ENCODE measurements at places on chromosomes 2 and 18.

DNA sequence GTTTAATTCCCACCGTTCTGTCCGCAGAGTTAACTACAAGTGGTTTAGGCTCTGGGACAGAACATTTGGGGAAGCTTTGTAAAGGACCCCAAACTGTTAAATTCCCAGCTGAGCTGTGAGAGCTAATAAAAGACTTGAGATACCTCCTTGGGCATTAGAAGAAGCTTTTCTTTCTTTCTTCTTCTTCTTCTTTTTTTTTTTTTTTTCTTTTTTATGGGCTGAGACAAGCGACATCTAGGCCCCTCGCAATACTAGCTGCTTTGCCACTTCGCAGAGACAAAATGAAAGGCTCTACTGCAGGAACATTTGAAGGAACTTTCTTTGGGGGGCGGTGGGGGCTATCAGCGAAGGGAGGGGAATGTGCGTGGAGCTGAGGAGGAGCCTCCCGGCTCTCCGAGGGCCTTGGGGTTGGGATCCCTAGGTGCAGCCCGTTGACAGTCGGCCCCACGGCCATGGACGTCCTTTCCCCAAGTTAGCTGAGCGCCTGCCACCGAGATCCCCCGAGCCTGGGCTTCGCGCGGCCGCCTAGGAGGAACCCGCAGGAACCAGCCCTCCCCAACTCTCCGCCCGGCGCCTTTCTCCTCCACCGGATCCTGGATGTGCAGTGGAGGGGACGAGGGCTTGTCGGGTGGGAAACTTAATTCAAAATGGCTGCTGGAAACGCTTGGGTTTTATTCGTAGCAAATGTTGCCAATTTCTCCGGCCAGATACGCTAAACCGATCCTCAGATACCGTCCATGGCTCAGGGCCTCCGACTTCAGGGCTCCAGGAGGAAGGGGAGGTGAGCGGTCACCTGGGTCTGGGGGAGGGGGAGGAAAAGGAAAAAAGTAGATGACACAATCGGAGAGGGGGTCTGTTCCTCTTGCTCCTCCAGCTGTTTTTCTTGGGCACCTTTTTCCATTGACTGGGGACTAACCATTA lies 4.2 kb downstream of the MEIS1 start:
- no peak for DNase-seq

DNA sequence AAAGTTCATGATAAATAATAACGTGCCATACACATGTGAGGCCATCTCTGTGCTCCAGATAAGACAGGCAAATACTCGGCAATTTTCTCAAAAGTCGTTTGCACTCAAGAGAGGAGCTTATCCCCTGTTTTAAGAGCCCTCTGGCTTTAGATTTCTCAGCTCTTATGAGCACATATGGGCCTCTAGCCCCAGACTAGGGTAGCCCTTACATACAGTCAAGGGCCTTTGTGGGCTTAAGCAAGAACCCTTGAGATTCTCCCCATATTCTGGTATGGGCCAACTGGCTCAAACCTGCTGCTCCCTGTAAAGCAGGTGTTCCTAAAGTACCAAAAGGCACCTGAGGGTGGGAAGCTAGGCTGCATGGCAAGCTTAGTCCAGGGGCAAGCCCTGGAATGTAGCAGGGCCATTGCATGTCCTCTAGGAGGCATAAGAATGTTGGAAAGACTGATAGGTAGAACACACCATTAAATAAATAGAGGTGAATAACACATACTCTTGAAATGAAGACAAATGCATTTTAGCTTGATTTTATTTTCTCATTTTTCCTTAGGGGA lies 66.1 kb downstream of the FASTKD2 start:
- no peak for DNase-seq

- no peak for DNase-seq
These were observed 40.7 kb downstream of the TEX44 start for GRCh38 chr2:231633241-231633976.

DNA sequence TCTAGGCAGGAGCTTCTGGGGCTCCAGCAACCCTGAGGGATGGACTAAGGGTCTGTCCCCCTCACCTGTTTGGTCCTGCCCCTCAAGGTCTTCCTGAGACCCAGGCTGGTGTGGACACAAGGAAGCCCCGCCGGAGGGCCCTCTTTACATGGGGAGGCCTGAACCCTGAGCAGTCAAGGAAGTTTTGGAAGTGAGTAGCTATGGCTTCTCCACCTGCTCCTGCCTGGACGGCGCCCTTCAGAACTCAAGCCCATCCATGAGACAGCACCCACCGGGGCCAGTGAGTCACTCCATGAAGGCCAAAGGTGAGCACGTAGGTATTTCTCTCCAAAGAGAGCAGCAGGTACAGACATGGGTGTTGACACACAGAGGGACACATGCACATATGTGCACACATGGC lies 98.2 kb upstream of the CTDP1 start:
- no peak for DNase-seq

DNA sequence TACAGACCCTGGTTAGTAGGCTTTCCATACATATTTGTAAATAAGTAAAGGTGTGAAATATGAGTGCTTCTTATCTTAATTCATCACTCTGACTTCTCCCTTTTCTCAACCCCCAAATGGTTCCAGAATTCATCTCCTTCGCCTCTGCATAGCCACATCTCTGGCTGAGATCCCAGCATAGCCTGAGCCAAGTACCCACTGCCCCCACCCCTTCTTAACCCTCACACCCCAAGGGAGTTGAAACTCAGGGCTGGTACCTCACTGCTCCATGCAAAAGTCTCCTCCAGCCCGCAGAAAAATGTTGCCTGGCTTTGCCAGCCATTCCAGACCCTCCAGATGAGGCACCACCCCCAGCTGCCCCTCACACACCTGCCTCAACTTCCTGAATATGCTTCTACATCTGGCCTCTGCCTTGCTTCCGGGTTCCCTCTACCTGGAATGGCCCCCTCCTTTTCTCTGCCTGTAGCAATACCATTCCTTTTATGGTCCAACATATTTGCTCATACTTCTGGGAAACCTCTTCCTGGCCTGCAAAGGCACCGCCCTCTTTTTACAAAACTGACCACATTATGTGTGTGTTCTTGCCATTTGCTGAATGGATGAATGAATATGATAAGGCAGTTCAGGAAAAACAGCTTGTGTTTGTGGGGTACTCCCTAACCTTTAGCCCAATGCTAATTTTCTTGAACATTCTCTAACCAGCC lies 112.8 kb downstream of the CELF4 start:
- DNase-seq = no peak

DNA sequence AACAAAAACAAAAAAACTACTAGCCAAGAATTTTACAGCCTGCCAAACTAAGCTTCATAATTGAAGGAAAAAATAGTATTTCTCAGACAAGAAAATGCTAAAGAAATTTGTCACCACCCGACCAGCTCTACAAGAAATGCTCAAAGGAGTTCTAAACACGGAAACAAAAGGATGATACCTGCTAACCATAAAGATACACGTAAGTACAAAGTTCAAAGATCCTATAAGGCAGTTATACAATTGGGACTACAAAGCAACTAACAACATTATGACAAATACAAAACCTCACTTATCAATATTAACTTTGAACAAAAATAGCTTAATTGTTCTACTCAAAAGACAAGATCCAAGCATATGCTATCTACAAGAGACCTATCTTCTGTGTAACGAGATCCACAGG lies 64.6 kb downstream of the TRAPPC8 start:
- DNase-seq = no peak

DNA sequence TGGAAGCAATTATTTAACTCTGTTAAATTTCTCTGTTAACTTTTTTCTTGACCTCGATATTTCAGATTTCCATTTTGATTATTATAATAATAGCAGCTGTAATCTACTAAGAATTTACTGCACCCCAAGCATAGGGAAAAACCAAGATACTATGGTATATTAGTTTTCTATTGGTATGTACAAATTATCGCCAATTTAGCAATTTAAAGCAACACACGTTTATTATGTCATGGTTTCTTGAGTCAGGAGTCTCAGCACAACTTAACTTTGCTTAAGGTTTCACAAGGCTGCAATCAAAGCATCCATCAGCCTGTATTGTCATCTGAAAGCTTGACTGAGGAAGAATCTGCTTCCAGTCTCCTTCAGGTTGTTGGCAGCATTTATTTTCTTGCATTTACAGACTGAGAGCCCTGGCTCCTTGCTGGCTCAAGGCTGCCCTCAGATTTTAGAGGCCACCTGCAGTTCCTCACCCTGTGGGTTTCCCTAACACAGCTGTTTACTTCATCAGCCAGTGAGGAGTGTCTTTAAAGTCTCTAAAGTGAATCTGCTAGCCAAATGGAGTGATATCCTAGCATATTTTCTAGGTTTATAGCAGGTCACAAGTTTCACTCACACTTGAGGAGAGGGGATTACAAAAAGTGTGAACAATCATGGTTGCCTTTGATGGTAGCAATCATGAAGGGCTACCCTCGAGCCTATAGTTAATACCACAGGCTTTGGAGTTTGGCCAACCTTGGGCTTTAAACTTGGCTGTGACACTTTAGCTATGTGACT lies 4.4 kb upstream of the VPS54 start:
- no peak for DNase-seq

- no peak for DNase-seq
These were observed 105.6 kb downstream of the TTC32 start for GRCh38 chr2:19796035-19796695.

DNA sequence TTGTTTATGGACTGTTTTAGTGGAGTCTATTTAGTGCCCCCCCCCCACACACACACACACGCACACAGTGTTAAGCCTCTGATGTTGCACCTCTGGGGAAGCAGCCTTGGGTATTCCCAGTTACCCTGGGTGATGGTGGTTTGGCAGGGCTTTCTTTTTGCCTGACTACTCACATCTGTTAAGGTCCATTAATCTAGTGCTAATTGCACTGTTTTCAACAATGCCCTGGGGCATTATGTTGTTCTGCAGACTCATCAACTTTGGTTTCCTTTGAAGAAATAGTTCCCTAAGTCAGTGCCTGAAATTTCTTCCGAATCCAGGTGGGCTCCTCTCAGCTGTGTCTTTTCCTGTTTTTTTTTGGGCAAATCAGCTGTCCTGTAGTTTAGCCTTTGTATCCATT lies 34.7 kb downstream of the SPOPL start:
- peak; percentile 3 for DNase-seq

DNA sequence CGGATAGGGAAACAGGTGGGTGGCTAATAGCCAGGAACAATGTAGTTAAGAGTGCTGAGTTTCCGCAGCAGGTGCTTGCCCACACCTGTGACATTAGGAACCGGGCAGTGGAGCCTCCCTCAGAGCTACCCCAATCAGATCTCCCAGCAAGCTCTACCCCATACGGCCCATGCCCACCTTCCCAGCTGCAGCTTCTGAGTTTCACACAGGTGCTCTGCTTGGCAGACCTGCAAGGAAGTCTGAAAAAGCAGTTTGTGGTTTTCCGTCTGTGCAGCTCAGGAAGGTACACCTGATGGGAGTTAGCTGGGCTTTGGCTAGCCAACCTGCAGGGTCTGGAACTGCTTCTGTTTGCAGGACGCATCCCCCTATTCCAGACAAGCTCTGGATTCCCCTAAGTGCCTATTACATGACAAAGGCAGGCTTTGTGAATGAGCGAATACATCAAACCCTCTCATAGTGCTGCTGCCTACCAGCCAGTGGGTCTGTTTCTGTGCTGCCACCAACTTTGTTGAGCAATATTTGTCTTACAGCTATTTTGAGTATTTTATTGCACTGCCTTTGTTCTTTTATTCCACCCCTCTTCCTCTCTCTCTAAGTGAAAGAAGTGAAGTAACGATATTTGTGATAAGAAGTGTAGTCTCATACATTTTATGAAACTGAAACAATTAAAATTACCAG lies 24.7 kb upstream of the CEP68 start:
- no peak for DNase-seq

DNA sequence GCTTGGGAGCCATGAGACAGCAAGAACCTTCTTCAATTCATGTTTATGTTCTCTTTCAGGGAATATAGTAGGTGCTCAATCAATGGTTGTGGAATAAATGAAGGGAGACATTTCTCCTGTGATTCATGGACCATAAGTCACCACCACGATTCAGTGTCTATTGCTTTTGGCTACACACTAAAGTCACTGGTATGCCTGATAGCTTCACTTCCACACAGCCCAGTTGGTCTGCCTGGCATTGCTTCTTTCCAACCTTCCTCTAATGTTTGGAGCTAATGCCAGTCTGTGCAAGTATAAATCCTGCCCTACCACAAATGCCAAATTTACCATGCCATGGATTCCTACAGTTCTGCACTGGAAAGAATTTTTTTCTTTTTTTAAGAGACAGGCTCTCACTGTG lies 1.3 kb upstream of the CXCR1 start:
- no peak for DNase-seq

- DNase-seq = no peak
These were observed 68.0 kb downstream of the ACAA2 start for GRCh38 chr18:49745045-49746014.

GRCh38 chr2:9994462-9994861 lies 43.0 kb downstream of the GRHL1 start:
- no peak for DNase-seq

DNA sequence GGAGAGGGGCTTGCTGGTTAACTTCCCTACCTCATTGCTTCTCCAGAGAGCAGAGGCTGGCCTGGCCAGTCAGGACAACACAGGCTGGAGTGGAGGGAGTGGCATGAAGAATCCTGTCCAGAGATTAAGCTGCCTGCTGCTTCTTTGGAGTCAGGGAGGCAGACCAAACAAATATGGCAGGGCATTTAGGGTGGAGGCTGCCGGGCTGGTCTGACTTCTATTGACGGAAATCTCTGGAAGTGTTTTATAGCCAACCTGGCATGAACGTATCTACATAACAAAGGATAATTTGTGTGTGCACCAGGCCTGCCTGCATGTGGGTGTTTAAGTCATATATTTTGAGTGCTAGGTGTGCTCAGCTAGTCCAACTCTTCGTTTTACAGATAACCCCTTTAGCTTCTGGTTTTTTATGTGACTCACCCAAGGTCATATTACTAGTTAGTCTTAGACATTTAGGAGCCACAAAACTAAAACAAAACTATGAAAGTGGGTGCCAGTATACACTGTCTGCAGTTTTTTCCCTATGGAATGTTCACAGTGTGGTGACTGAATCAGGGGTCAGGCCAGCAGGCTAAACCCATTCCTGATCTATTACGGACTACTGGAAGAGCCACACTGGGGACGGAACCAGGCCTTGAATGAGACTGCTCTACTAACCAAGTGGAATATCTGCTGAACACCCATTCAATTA lies 5.5 kb downstream of the NPC1 start:
- DNase-seq = no peak

DNA sequence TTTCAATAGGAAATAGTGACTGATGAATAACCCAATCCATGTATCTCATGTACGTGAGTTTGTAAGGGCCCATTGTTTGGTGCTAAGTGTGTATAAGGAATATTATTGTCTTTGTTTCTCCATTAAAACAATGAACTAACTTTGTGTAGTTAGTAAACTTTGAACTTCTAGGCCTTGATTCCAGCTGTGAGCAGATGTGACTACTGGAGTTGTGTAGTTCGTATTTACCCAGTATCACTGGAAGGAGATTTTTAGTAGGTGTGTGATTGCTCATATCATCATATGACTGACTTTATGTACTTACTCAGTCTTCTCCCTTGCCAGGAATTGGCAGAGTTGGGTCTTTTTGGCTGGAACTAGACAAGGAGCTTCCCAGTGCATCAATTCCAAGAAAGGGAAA lies 227.4 kb downstream of the AGPS start:
- no peak for DNase-seq

GRCh38 chr2:241036397-241036963 lies 38.1 kb downstream of the SNED1 start:
- no peak for DNase-seq

Data from NCI-H1417 treated with DMSO at 0.1 percent for 48 hours (cell line).